Fibroblast of lung (primary cell): ENCODE measurements at places on chromosomes 2 and 18. TPM values are rescaled to one million over a fixed set of nuclear protein-coding genes. Genes with fewer than 3 reads are reported as not detected.
A peak's percentile ranks its signal among the peaks of the same experiment; 100 is the strongest.

DNA sequence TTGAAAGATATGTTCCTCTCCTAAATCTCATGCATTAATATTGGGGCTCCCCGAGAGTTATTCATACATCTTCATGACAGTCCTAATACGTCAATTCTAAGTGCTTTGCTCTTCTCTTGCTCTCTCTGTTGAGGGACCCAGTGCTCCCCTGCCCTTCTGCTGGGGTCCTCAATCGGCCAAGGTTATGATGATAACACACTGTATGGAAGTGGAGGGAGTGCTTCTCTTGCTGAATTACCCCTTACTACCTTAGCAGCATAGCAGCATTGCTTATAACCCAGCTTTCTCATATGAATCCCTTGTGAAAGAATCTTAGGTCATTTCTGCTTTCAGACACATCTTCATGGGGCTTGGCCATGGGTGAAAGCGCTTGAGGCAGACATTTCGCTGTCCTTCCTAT lies 43.2 kb downstream of the ITPRID2 start:
- no peaks in the 10 kb centered on the region for H3K36me3 ChIP-seq
- no peaks in the 10 kb centered on the region for H3K27me3 ChIP-seq
- no peak overlapping the region for H3K4me3 ChIP-seq
- no peak for DNase-seq

- H3K27ac ChIP-seq: peak overlapping the region; percentile 41
- DNase-seq: peak; percentile 65
- peaks cover 12% of the 10 kb centered on the region for H3K4me1 ChIP-seq
- H3K27me3 ChIP-seq: no peaks in the 10 kb centered on the region
- H3K4me3 ChIP-seq: no peak overlapping the region
Observed at GRCh38 chr2:233413559-233414272, 59.4 kb downstream of the DGKD start.

DNA sequence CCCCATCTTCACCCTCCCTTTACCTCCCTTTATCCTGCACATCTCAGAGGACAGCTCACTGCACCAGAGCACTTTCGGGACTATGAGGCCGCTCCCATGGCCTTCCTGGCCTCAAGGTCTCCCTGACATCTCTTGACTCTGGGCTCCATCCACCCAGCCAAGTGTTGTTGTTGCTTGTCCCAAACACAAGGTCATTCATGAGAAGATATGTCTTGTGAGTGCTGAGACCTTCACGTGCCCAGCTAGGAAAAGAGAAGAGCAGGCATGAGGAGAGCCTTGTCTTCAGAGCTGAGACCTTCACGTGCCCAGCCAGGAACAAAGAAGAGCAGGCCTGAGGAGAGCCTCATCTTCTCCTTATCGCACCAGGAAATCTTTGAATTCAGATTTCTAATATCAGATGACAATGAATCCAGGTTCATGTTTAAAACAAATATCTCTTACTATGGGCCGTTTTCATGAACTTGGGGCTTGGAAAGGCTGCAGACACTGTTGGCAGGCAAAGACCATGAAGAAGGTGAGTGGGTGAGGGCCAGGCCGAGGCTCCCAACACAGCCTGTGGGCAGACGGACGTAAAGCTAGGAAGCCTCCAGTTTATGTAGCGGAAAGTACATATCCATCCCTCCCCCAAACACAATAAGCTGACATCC lies 256.1 kb downstream of the NDUFA10 start:
- H3K27me3 ChIP-seq: no peaks in the 10 kb centered on the region
- no peak overlapping the region for H3K27ac ChIP-seq
- no peak overlapping the region for H3K4me3 ChIP-seq
- no peaks in the 10 kb centered on the region for H3K4me1 ChIP-seq
- DNase-seq: no peak

NGEF gene
- 0.24 and 9.7 TPM in 2 replicates for polyA plus RNA-seq

ABHD1 gene
- 0.08 and 0.10 TPM in 2 replicates for polyA plus RNA-seq
